ENCODE measurements at places on chromosomes 13 and 19.

- DNase-seq: no peak
Measured at GRCh38 chr19:23882493-23882892, 32.2 kb upstream of the ZNF726 start.

GRCh38 chr19:54247106-54247930 lies 4.7 kb upstream of the LILRA6 start:
- no peak for DNase-seq

DNA sequence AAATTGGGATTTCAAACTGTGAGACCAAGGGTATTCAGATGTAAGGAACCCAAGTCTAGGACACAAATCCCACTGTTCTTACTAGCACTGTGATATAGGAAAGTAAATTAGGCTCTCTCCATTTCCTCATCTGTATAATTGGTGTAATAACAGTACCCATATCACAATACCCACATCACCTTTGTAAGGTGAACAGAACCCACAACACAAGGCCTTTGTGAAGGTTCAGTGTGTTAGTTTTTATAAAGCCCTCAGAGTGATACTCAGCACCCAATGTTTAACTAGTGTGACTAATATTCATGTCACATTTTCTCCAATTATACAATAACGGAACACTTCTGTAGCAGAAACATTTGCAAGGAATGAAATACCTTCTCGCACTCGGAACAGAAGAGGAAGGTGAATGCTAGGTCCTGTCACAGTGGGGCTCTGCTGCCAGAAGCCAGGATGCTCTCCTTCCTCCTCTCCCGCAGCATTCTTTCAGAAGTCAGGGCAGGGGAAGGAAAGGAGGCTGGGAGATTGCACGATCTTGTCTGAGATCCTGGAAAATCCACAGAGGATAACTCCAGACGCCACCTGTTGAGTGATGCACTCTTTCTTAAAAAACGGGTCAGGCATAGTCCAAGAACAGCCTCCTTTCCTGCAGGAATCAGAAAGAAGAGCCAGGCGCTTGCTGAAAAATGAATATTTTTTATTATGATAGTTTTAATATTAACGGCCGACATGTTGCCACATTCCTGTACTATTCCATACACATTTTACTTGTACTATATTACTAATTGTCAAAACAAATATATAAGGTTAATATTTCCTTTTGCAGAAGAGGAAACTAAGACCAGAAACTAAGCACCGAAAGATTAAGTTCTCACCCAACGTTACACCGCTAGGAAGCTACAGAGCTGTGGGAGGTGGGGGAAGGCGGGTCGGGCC lies 762 bp downstream of the ZNF45 start:
- DNase-seq: no peak

DNA sequence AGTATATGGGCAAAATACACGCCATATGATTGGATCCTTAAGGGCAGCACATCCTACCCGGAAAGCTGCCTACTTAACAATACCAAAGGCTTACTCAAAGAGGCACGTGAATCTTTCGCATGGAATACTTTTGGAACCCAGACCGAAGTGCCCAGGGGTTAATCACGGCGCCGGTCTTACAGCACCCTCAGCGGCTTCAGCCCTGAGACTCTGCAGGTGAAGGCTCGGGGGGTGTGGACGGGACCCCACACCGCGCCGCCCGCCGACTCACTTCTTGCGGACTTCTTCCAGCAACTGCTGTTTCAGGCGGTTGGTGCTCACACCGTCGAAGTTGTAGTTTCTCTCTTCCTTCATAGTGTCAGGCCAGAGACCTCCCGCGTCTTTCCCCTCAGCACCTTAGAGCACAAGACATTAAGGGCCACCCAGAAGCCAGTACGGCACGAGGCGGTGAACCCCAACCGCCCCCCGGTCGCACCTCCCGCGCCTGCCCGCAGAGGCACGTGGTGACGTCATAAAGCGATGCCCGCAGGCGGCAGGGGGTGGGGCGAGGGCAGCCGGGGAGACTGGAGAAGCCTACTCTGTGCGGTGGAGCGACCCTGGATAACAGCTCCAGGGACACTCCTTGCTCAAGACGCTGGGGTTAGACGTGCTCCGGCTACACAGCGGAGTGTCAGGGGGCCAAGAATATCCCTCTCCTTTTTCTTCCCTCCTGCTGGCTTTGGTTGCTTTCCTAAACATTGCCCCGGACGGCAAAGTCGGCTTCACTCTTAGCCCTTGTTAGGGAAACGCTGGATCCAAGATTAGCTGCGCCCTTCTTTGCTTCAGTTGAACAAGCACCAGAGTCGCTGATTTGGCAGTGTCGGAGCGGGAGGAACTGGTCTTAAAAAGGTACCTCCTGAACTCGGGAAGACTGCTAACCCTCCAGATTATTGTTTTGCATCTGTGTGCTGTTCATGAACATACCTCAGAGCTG lies at the start of gene CCDC169:
CCDC169 (minus strand) TSS at position 449 of the 973 bp plus-strand sequence; CDS start at position 354, 95 bp downstream.
- DNase-seq: peak; percentile 74
